Epithelial cell of umbilical artery (primary cell): ENCODE measurements at places on chromosomes 6 and 20. TPM values are rescaled to one million over a fixed set of nuclear protein-coding genes. Genes with fewer than 3 reads are reported as not detected.

KHDC1L gene
- not detected in 2 replicates for total RNA-seq

FAM50B gene
- total RNA-seq: 7.1 and 13.5 TPM in 2 replicates

TSHZ2 gene
- under 0.01 TPM in 1 of 2 replicates, not detected in the other for total RNA-seq

PM20D2 gene
- 7.8 and 12.9 TPM in 2 replicates for total RNA-seq

CDKN1A gene
- 137 and 142 TPM in 2 replicates for total RNA-seq

CRIP3 gene
- total RNA-seq: not detected in 2 replicates

CHMP4B gene
- total RNA-seq: 47.4 and 77.1 TPM in 2 replicates

COL9A1 gene
- not detected in 2 replicates for total RNA-seq

WDR46 gene
- 106 and 144 TPM in 2 replicates for total RNA-seq

LINC00237 gene
- total RNA-seq: not detected in 2 replicates

SNX3 gene
- 148 and 274 TPM in 2 replicates for total RNA-seq

CLPSL1 gene
- not detected in 2 replicates for total RNA-seq

HLA-DRB5 gene
- total RNA-seq: not detected in 2 replicates

ERVFRD-1 gene
- not detected in 2 replicates for total RNA-seq

PDE7B gene
- 13.6 and 18.8 TPM in 2 replicates for total RNA-seq

CAGE1 gene
- total RNA-seq: 0.15 TPM in 1 of 2 replicates, not detected in the other

FRK gene
- total RNA-seq: under 0.01 TPM in 1 of 2 replicates, not detected in the other

KCTD20 gene
- total RNA-seq: 57.8 and 59.8 TPM in 2 replicates

HDGFL1 gene
- total RNA-seq: not detected in 2 replicates

TUBB1 gene
- not detected in 2 replicates for total RNA-seq

RIOK1 gene
- 19.8 and 23.7 TPM in 2 replicates for total RNA-seq

DEFB110 gene
- not detected in 2 replicates for total RNA-seq

TBX18 gene
- total RNA-seq: 13.0 and 31.5 TPM in 2 replicates

SLC2A10 gene
- total RNA-seq: 10.6 and 13.3 TPM in 2 replicates
